ENCODE measurements at places on chromosomes 7 and 10.

DNA sequence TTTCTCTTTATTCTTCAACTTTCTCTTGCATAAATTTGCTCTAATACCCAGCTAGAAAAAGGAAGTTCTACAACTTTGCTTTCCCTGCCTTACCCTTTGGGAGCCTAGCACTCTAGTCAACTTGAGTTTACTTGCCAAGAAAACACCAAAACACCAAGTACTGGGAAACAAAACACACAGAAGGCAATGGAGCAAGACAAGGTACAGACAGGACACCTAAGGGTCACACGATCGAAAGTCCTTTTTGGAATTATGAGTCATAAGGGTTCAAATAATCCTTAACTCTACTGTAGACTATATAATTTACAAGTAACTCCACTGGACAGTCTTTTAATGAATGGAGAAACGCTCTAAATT lies 42.6 kb upstream of the ANAPC16 start:
- DNase-seq: no peak

DNA sequence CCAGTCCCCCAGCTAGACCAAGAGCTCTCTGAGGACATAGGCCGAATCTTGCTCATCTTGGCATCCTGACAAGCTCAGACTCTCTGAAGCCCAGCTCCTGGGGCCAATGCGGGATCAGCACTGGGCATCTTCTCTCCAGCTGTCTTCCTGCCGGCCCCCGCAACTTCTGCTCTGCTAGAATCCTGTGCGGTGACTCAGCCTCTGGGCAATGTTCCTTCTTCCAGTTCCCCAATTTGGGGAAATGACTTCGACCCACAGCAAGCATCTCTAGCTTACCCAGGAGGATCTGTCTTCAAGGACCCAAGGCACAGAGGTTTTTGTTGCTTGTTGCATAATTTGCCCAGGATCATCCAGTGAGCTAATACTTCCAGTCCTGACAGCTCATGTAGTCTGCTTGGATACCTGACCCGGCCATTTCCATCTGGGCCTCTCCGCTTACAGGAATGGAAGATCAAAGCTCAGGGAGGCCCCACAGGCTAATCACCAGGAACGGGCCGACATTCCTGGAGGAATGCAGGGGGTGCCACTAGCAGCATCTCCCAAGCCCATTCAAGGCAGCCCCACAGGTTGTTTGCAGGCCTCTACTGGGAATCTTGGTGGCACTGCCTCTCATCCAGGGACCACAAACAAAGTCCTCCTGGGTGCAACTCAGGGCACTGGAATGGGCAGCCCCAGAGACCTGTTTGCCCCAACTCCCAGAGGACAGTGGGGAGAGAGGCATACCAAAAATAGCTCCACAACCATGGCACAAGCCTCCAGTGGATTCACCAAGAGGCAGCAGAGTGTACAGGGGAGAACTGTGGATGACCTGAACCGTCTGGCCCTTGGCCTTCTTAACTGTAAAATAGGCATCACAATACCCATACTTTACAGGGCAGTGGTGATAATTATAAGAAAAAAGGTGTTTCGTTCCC lies 151.9 kb downstream of the NEURL1 start:
- DNase-seq: no peak

GRCh38 chr10:126216632-126216961 lies 171.7 kb downstream of the ADAM12 start:
- no peak for DNase-seq

- peak; percentile 89 for DNase-seq
Observed at GRCh38 chr10:110305767-110306451, 1.2 kb upstream of the SMNDC1 start.
